ENCODE measurements at places on chromosomes 2 and 18. TPM values are rescaled to one million over a fixed set of nuclear protein-coding genes. Genes with fewer than 3 reads are reported as not detected.

- no peaks in the 10 kb centered on the region for H3K27me3 ChIP-seq
- no peaks in the 10 kb centered on the region for H3K4me1 ChIP-seq
- no peak overlapping the region for H3K4me3 ChIP-seq
- no peak overlapping the region for H3K27ac ChIP-seq
- H3K36me3 ChIP-seq, result no peaks in the 10 kb centered on the region
These were observed 41.6 kb downstream of the SLC25A12 start for GRCh38 chr2:171852366-171852888.

DNA sequence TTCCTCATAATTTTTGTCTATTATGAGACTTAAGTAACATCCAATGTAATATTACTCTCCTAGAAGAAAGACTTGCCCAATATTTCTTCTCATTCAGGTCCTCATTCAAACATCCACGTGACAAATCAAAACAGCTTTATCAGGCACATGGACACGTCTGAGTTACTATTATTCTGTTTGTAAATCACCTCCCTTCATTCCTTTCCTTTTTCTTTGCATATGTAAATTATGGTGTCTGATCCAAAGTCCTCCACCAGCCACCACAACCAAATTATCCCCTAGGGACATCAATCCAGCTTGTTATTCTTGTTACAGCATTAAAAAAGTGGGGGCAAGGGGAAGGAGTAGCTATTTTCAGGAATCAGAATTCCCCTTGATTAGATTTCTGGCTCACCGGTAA lies 7.1 kb downstream of the TMEM163 start:
- H3K27ac ChIP-seq, result no peak overlapping the region
- peaks cover 8% of the 10 kb centered on the region for H3K4me1 ChIP-seq
- no peak for DNase-seq
- H3K4me3 ChIP-seq, result no peak overlapping the region
- no peaks in the 10 kb centered on the region for H3K36me3 ChIP-seq

The SNED1 gene
- 206 TPM for total RNA-seq

- DNase-seq, result no peak
- peak overlapping the region; percentile 93 for H3K4me3 ChIP-seq
- no peaks in the 10 kb centered on the region for H3K36me3 ChIP-seq
- H3K27ac ChIP-seq, result peak overlapping the region; percentile 92
- peaks cover 58% of the 10 kb centered on the region for H3K4me1 ChIP-seq
These were observed 1.0 kb downstream of the PPP3R1 start for GRCh38 chr2:68251187-68251854.

DNA sequence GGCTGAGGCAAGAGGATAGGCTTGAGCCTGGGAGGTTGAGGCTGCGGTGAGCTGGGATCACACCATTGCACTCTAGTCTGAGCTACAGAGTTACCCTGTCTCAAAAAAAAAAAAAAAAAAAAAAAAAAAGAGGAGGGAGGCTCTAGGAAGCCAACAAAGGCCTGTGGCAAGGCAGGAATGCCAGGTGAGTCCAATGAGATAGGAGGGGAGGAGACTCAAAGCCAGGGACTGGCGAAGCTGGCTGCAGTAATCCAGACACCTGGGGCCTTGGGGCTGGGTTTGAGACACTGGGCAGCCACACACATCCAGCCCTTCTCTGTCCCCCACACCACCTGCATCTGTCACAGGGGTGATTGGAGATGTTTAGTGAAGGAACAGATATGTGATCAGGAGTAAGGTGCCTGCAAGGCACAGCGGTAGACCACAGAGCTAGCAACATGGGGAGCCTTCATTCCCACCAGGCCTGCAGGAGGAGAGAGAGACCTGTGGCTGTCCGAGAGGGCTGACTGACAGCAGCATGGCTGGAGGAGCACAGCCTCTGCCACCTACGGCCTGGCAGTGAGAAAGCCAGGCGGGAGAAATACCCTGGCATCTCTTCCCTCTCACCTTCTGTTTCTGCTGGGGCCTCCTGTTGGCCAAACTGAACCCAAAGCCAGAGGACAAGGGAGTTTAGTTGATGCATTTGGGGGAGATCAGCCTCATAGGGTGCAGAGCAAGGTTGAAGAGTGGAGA lies 9.5 kb downstream of the CHPF start:
- DNase-seq, result no peak
- peaks cover 9% of the 10 kb centered on the region for H3K4me1 ChIP-seq
- H3K27me3 ChIP-seq, result no peaks in the 10 kb centered on the region
- peaks cover 4% of the 10 kb centered on the region for H3K36me3 ChIP-seq
- H3K27ac ChIP-seq, result no peak overlapping the region

The FBXO41 gene
- 3.5 TPM for total RNA-seq
